Effector memory CD8-positive, alpha-beta T cell (primary cell): ENCODE measurements at places on chromosomes 4 and X.

DNA sequence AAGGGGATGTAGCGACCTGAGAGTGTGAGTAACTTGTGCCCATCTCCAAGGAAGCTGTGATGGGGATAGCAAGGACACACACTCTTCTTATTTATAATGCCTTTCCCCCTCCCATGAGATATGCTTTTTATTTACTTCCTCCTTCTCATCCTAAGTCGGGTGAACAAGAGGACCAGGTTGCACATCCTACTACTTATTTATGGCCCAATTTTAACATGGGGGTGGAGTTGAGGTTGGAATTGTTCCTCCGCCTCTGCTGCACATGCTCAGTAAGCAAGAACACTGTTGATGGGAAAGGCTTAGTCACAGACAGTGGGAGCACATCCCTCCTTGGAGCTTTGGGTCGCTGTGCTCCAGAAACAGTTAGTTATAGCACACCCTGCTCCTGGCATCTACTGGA is 15.2 kb upstream of the TLR8 start:
- H3K4me3 ChIP-seq: no peak overlapping the region
- H3K36me3 ChIP-seq: no peaks in the 10 kb centered on the region
- DNase-seq: no peak
- H3K27ac ChIP-seq: no peak overlapping the region
- H3K4me1 ChIP-seq: no peaks in the 10 kb centered on the region

DNA sequence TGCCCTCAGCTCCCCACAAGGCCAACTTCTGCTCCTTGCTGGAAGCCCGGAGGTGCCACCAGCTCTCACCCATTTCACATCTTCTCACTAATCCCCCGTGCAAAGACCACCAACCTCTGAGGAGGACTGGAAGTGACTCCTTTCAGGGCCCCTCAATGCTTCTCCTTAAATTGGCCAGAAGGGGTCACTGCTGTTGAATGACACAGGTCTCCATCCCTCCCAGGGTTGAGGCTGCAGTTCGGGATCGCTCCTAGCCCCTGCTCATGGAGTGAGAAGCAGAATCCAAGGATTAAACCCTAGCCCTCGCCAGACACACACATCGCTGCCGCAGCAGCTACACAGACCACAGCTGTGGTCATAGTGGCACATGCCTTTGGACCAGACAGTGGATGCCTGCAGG is 279.5 kb upstream of the TAPT1 start:
- no peak overlapping the region for H3K27ac ChIP-seq
- H3K4me1 ChIP-seq: no peaks in the 10 kb centered on the region
- H3K36me3 ChIP-seq: no peaks in the 10 kb centered on the region
- no peak overlapping the region for H3K4me3 ChIP-seq
- no peak for DNase-seq

GRCh38 chr4:153275380-153276276 is 68.9 kb upstream of the MND1 start:
- H3K27ac ChIP-seq: no peak overlapping the region
- DNase-seq: no peak
- no peaks in the 10 kb centered on the region for H3K36me3 ChIP-seq
- H3K27me3 ChIP-seq: peaks cover 12% of the 10 kb centered on the region
- H3K4me1 ChIP-seq: peaks cover 3% of the 10 kb centered on the region

DNA sequence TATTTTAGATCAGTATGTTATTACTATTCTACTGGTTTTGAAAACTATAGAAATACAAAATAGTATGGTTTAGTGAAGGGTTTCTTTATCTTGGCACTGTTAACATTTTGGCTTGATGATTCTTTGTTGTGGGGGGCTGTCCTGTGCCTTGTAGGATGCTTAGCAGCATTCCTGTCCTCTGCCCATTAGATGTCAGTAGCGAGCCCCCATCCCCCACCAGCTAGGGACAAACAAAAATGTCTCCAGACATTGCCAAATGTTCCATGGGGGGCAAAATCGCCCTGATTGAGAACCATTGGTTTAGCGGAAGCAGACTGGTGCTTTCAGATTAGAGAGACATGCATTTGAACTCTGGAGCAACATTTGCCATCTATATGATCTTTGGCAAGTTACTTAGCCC is 23.3 kb downstream of the SPARCL1 start:
- H3K36me3 ChIP-seq: no peaks in the 10 kb centered on the region
- no peak overlapping the region for H3K4me3 ChIP-seq
- no peaks in the 10 kb centered on the region for H3K4me1 ChIP-seq
- DNase-seq: no peak

DNA sequence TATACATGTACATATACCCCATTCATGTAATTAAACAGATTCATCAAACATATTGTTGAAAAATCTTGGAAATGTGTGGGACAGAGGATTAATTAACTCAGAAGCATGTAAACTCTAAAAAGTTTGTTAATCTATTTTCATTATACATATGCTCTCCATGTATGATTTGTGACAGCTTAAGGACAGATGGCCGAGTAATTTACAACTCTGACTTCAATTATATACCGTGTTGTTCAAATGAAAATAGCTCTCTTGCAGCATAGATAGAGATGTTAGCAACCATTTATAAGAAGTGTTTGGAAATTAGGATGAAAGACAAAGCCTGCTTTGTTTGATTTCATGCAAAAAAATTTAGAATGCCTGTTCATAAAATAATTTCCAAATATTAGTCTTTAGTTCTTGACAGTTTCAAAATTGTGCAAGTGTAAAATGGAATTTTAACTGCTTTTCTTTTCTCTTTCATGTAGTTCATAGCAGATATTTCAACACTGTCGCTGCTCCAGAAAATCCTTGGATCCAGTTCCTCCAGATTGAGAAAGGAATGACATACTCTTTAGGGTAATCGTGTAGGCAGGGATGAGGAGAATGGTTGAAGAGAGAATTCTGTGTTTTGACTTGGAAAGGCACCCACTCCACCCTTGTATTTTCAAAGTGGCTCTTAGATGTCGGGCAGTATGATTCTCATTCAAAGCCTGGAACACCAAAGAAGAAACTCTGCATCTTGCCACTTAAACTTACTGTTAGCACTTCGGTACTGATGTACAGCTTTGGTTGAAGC is 23.1 kb downstream of the AFF2 start:
- DNase-seq: no peak
- no peaks in the 10 kb centered on the region for H3K36me3 ChIP-seq
- H3K4me1 ChIP-seq: no peaks in the 10 kb centered on the region
- H3K27me3 ChIP-seq: peaks cover 7% of the 10 kb centered on the region
- H3K4me3 ChIP-seq: no peak overlapping the region
